ENCODE measurements at places on chromosomes 3 and 15. TPM values are rescaled to one million over a fixed set of nuclear protein-coding genes. Genes with fewer than 3 reads are reported as not detected.

GRCh38 chr3:139319428-139320402, 24.1 kb upstream of the MRPS22 start:
- DNase-seq: peak; percentile 6

DNA sequence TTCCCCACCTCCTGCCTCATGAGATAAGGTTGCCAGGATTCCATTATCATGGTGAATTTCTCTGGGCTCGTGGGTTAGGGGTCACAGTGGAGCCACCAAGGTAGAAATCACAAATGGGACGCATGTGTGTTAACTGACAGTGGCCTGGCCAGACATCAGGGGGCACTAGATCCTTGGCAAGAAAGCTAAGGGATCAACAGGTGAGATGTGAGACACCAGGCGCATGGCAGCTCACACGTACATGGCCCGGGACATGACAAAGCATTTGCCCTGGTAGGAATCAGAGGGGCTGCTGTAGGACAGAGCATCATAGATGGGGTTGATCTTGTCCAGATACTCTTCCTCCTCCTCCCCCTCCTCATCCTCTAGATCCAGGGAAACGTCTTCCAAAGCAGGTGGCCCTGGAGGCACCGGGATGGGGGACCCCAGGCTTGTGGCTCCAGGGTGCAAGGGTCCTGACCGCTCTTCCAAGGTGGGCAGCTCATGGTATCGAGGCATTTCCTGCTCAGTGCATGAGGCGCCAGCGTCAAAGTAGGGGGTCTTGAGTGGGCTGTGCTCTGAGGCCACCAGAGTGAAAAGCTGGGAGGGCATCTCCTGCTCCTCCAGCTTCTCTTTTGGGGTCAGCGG, 24.6 kb downstream of the ZBED2 start:
- no peak for DNase-seq

DNA sequence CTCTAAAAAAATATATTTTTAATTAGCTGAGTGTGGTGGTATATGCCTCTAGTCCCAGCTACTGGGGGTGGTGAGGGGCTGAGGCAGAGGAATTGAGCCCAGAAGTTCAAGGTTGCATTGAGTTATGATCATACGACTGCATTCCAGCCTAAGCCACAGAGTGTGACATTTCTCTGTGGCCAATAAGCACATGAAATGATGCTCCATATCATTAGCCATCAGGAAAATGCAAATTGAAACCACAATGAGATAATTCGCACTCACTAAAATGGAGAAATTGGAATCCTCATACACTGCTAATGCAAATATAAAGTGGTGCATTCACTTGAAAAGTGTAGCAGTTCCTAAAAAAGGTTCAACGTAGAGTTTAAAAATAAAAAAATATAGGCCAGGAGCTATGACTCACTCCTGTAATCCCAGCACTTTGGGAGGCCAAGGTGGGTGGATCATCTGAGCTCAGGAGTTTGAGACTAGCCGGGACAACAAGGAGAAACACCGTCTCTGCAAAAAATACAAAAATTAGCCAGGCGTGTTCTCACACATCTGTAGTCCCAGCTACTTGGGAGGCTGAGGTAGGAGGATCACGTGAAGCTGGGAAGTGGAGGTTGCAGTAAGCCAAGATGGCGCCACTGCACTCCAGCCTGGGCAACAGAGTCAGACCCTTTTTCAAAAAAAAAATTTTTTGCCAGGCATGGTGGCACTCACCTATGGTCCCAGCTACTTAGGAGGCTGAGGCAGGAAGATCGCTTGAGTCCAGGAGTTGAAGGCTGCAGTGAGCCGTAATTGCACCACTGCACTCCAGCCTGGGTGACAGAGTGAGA, 35.2 kb downstream of the IFT122 start:
- DNase-seq: no peak

DNA sequence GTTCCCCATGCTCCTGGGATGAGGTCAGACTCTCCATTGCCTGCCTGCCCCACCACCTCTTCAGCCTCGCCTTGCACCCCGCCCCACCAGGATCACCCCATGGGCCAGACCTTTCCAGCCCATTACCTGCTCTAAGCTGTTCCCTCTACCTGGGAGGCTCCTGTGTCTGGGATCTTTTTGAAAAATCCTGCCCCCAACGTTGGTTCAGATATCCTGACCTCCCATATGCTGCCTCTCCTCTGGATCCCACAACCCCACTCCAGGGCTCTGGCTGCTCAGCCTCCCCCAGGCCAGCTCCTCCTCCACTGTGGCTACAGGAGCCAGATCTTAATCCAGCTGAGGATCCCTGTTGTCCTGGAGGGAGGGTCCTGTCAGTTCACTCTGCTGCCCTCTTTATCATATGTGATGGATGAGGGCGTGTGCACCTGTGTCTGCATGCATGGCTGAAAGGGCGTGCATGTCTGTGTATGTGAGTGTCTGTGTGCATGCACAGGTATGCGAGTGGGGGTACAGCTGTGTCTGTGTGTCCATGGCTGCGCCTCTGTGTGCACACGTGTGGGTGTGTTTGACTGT, 21.7 kb upstream of the ALAS1 start:
- DNase-seq: no peak

- DNase-seq: no peak
Observed at GRCh38 chr3:148718982-148719862, 21.5 kb downstream of the AGTR1 start.

DNA sequence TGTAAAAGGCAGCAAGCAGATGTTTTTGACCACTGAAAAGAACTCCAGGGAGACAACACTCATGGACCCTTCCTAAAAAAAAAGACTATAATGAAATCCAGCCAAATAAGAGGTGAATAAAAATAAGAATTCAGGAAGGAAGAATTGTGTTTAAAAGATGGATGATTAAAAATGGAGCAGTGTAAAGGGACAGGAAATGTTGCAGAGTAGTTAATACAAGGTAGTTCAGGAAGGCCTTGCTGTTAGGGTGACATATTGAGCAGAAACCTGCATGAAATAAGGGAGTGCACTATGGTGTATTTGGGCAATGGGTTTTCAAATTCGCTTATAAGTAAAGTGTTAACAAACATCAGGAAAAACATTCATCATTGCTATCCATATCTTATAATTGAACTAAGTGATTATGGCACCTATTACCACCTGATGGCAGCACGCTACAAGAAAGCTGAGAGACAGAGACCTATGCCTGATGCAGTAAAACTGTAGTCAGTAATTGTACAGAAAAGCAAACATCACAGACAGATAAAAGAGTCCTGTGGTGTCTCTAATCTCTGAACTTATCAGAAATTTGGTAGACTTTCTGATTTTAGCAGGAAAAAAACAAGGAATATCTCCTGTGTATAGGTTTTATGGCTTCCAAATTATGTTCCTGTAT, 5.8 kb upstream of the DBR1 start:
- no peak for DNase-seq

- DNase-seq: no peak
Observed at GRCh38 chr15:28960979-28961378, 75.2 kb downstream of the APBA2 start.

DNA sequence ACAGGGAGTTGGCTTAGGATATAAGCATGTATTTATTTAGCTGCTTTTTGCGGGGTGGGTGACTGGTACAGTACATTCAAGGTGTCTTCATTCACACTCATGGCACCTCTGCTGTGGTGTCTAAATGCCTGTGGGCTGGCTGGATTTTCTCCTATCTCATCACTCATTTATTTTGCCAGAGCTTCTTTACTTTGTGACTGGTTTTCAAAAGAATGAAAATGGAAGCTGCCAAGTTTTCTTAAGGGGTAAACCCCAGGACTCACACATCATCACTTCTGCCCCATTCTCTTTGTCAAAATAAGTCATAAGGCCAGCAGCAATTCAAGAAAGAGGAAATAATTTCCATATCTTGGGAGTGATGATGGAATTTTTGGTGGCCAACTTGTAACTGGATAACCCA, 493.4 kb upstream of the ALCAM start:
- DNase-seq: no peak

GRCh38 chr3:16512435-16513140, 911 bp downstream of the RFTN1 start:
- DNase-seq: peak; percentile 68

GRCh38 chr15:80584561-80584964, 110.5 kb upstream of the ABHD17C start:
- DNase-seq: no peak

- DNase-seq: no peak
Observed at GRCh38 chr3:125582707-125583106, 12.6 kb downstream of the OSBPL11 start.

GRCh38 chr3:178202194-178202593, 334.0 kb upstream of the KCNMB2 start:
- no peak for DNase-seq

GRCh38 chr3:181752202-181752671, 40.5 kb downstream of the SOX2 start:
- DNase-seq: no peak

- no peak for DNase-seq
Observed at GRCh38 chr15:95210436-95210981, 979.1 kb downstream of the MCTP2 start.

DNA sequence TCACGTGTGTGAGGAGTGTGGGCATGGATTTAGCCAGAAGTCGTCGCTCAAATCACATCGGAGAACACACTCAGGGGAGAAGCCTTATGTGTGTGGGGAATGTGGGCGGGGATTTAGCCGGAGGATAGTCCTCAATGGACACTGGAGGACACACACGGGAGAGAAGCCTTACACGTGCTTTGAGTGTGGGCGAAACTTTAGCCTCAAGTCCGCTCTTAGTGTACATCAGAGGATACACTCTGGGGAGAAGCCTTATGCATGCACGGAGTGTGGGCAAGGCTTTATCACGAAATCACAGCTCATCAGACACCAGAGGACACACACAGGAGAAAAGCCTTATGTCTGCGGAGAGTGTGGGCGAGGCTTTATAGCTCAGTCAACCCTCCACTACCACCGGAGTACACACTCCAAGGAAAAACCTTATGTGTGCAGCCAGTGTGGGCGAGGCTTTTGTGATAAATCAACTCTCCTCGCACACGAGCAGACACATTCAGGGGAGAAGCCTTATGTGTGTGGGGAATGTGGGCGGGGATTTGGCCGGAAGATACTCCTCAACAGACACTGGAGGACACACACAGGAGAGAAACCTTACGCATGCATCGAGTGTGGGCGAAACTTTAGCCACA, 28.1 kb downstream of the ZNF589 start:
- no peak for DNase-seq

DNA sequence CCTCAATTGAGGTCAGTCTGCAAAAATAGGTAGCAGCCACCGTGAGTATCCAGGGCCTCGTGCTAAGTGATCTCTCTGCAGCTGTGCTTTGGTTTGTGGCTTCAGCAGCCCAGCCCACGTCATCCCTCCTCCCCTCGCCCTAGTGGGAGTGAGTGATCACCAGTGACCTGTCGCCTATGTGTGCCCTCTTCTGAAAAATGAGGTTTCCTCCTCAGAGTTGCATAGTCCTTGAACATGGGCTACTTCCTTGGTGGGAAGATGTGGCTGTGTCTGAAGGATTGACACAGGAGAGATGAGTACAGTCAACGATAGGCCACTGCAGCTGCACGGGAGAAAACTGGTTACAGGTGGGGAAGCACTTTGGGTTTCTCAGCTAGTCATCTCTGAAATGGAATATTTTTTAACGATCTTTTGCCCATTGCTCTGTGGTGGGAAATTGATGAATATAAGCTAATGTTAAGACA, 144.8 kb upstream of the BHLHE40 start:
- DNase-seq: no peak

GRCh38 chr3:20846066-20846465, 660.1 kb upstream of the SGO1 start:
- DNase-seq: no peak

- no peak for DNase-seq
Observed at GRCh38 chr3:187550446-187550845, 119.7 kb downstream of the SST start.

DNA sequence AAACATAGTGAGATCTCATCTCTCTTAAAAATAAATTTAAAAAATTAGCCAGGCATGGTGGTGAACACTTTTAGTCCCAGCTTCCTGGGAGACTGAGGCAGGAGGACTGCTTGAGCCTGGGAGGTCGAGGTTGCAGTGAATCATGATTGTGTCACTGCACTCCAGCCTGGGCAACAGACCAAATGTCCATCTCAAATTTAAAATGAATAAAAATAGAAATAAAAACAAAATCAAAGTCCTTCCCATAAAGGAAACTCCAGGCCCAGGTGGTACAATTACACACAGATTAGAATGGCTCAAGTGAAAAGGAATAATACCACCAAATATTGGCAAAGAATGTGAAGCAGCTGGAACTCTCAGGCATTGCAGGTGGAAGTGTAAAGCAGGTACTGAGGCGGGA, 19.3 kb upstream of the ATP10A start:
- no peak for DNase-seq

DNA sequence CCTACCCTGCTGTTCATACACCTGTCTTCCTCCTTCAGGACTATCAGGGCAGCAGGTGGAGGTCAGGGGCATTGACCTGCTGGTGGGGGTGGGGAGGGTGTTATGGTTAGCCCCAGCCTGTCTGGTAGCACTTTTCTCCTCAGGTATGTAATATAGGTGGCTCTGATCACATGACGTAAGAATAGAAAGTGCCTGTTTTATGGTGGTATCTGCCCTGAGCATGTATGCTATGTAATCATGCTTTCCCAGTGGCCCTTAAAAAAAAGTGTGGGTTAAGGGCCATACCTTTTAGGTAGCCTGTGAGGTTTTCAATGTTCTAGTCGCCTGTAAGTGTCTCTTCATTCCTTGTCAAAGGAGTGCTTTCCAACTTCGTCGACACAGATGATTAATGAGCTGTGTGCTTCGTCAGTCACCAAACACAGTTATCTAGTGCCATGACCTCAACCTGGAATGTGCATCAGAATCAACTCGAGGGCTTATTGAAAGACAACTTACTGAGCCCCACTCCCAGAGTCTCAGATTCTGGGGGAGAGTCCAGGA, 86.3 kb downstream of the KLHL25 start:
- peak; percentile 62 for DNase-seq

DNA sequence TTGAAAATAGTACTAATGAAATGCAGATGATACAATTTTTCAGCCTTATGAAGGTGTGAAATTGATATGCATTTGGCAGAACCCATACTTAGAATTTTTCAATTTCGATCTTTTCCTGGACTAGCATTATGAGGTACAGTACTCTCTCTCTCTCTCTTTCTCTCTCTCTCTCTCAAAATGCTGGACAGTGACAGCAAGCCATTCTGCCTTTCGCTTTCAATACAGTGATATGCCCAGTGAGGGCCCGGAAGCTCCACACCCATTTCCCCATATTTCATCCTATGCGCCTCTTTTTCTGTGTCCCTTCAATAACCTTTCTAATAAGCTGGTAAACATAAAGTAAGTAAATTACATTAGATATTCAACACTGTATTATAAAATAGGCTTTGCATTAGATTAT, 595.0 kb upstream of the UBE2E2 start:
- DNase-seq: no peak

GRCh38 chr3:64131725-64132469, 93.4 kb downstream of the PRICKLE2 start:
- DNase-seq: no peak

- DNase-seq: no peak
Observed at GRCh38 chr15:37877851-37878741, 56.3 kb upstream of the TMCO5A start.

- DNase-seq: no peak
Observed at GRCh38 chr3:194592798-194593752, 40.1 kb downstream of the TMEM44 start.

The FOXB1 gene
- total RNA-seq: not detected

The SLC9A9 gene
- 10.7 TPM for total RNA-seq

The SAXO2 gene
- total RNA-seq: 2.4 TPM

The PRR23A gene
- not detected for total RNA-seq

The LRTM1 gene
- total RNA-seq: not detected

The PLSCR2 gene
- total RNA-seq: not detected

The INSYN1 gene
- total RNA-seq: 2.5 TPM

The SLC12A8 gene
- 136 TPM for total RNA-seq

The TEX55 gene
- not detected for total RNA-seq

The HRG gene
- total RNA-seq: not detected

The CHST14 gene
- total RNA-seq: 22.6 TPM

The MASP1 gene
- 8.2 TPM for total RNA-seq

The KLHL40 gene
- total RNA-seq: not detected

The SLC6A6 gene
- 93.8 TPM for total RNA-seq
